ENCODE measurements at places on chromosomes 2 and 18.

DNA sequence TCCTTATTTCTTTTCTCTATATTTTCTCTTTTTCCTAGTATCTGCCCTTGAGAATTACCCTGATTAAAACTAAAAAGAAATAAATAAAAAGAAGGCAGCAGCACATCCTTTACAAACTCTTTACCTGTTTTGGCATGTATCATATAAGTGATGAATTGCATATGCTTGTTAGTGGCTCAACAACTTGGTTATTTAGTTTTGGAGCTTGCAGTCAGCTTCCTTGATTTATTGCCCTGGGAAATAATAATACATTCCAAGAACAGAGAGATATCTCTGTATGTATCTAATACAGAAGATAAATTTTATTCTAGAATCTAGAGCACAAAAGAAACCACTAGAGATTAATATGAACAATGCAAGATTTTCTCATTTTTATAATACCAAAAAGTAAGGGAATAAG is 139.8 kb upstream of the ZC3H15 start:
- no peaks in the 10 kb centered on the region for H3K27me3 ChIP-seq
- H3K36me3 ChIP-seq = no peaks in the 10 kb centered on the region
- H3K4me3 ChIP-seq = no peak overlapping the region
- no peak overlapping the region for H3K27ac ChIP-seq

GRCh38 chr2:143229411-143229810 is 100.2 kb downstream of the ARHGAP15 start:
- H3K4me3 ChIP-seq = no peak overlapping the region
- no peaks in the 10 kb centered on the region for H3K4me1 ChIP-seq
- H3K27me3 ChIP-seq = no peaks in the 10 kb centered on the region

DNA sequence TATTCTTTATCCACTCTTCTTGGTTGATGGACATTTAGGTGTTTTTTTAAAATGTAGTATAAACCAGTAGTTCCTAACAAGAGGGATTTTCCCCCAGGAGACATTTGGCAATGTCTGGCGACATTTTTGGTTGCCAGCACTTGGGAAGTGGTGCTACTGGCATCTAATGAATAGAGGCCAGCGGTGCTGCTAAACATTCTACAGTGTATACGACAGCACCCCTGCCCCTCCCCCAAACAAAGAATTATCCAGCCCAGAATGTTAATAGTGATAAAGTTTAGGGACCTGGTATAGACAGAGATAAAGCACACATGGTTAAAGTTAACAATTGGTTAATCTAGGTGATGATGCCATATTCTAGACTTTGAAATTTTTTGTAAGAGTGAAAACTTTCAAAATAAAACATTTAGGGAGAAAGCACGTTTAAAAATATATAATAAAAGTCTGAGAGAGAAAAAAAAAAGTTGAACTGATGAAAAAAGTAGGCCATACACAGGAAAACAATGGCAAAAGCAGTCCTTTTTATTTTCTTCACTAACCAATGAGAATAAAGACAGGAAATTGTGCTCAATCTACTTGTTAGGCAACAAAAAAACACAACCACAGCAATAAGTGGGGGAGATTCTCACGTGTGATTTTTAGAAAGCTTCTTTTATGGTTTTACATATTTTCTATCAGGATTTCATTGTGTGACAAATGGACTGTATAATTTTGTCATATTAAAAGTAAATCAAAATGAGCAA is 14.8 kb downstream of the FBXO48 start:
- no peaks in the 10 kb centered on the region for H3K36me3 ChIP-seq
- H3K27ac ChIP-seq = no peak overlapping the region
- no peak overlapping the region for H3K4me3 ChIP-seq

GRCh38 chr2:98773907-98774306 is 43.0 kb upstream of the MGAT4A start:
- H3K4me1 ChIP-seq = peaks cover 14% of the 10 kb centered on the region
- no peak overlapping the region for H3K27ac ChIP-seq
- no peaks in the 10 kb centered on the region for H3K27me3 ChIP-seq
- H3K36me3 ChIP-seq = no peaks in the 10 kb centered on the region
- H3K4me3 ChIP-seq = no peak overlapping the region

GRCh38 chr2:71884303-71885042 is 263.2 kb downstream of the CYP26B1 start:
- no peaks in the 10 kb centered on the region for H3K27me3 ChIP-seq
- H3K36me3 ChIP-seq = no peaks in the 10 kb centered on the region
- no peak overlapping the region for H3K27ac ChIP-seq
- peaks cover 4% of the 10 kb centered on the region for H3K4me1 ChIP-seq

DNA sequence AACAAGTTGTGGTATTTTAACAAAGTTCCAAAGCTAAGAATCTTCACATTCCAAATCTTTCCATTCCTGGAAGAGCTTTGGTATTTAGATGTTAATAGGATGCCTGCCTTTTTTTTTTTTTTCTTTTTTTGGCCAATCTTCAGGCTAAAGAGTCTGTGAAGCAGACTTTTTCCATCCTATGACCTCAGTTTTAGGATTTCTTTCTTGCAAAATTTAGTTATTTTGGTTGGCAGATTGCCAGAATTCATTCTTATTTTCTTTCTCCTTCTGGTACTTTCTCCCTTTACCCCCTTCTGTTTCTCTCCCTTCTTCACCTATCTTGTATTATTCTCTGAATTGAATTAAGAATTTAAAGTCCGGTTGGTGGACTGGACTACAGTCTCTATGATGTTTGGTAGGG is 217.8 kb upstream of the REV1 start:
- DNase-seq = peak; percentile 21
- no peaks in the 10 kb centered on the region for H3K36me3 ChIP-seq
- no peaks in the 10 kb centered on the region for H3K27me3 ChIP-seq
- no peak overlapping the region for H3K27ac ChIP-seq

DNA sequence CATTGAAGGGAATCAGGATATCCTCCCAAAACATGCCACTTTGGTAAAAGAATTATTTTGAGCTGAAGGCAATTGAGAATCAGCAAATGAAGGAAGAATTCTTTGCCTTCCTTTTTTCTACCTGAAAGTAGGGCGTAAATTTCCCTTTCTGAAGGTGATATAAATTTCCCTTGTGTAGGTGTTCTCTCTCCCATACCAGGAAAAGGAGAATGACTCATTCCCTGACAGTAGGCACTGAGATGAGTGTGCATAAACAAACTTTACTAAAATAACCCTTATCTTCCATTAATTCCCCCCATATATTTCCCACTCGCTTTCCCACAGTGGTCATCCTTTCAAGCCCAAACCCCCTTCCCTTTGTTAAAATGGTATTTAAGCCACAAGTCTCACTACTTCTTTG is 1339.0 kb downstream of the LRP1B start:
- no peaks in the 10 kb centered on the region for H3K4me1 ChIP-seq

GRCh38 chr2:164976301-164976700 is 21.0 kb upstream of the SLC38A11 start:
- H3K27ac ChIP-seq = no peak overlapping the region
- no peaks in the 10 kb centered on the region for H3K36me3 ChIP-seq
- peaks cover 5% of the 10 kb centered on the region for H3K4me1 ChIP-seq
- no peak overlapping the region for H3K4me3 ChIP-seq
- H3K27me3 ChIP-seq = no peaks in the 10 kb centered on the region

GRCh38 chr2:193935114-193935513 is 1721.9 kb upstream of the SLC39A10 start:
- no peaks in the 10 kb centered on the region for H3K27me3 ChIP-seq
- H3K27ac ChIP-seq = no peak overlapping the region
- no peaks in the 10 kb centered on the region for H3K36me3 ChIP-seq
- H3K4me1 ChIP-seq = no peaks in the 10 kb centered on the region

DNA sequence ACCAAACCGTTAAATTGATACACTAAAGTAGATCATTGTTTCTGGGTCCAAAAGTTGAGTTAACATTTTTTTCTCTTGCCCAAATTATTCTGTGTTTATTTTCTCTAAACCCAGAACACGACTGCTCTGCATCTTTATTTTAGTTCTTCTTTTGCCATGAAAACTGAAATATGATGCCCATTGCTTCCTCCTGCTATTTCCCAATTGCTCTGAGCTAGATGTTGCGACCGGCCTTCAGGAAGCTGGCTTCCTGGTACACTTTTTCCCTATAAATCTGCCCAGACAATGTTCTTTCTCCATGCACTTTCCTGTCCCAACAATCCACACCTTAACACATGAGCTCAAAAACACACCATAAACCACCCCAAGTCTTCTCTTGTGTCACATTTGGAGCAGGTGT is 501.4 kb downstream of the FBXO15 start:
- H3K4me1 ChIP-seq = no peaks in the 10 kb centered on the region
- no peak for DNase-seq
- no peaks in the 10 kb centered on the region for H3K27me3 ChIP-seq
- no peak overlapping the region for H3K27ac ChIP-seq
- no peaks in the 10 kb centered on the region for H3K36me3 ChIP-seq
- no peak overlapping the region for H3K4me3 ChIP-seq

GRCh38 chr2:26696351-26696816 is 3.9 kb downstream of the KCNK3 start:
- no peak overlapping the region for H3K27ac ChIP-seq
- H3K4me1 ChIP-seq = peaks cover 26% of the 10 kb centered on the region
- no peaks in the 10 kb centered on the region for H3K36me3 ChIP-seq
- peaks cover 97% of the 10 kb centered on the region for H3K27me3 ChIP-seq

- H3K27me3 ChIP-seq = no peaks in the 10 kb centered on the region
- peaks cover 14% of the 10 kb centered on the region for H3K4me1 ChIP-seq
- H3K36me3 ChIP-seq = no peaks in the 10 kb centered on the region
- H3K27ac ChIP-seq = no peak overlapping the region
Measured at GRCh38 chr18:7750966-7751365, 183.8 kb downstream of the PTPRM start.

All from stomach (tissue), 19 donors.